ENCODE measurements at places on chromosomes 5 and 9.

DNA sequence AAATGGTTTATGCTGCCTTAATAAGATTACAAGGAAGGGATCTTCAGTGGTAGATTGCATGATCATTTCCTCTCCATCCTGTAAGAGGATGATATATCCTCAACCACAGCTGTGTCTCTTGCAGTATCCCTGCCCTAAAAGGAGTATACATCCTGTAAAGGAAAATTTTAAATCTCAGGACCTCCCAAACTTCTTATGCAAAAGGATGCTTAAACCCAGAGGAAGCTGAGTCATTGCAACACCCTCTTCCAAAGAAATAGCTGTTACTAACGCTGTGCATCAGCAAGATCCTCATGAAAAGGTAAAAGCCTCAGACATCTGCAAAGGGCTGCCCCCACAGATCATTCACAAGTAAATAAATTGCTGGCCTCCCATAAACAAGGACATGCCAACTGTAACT is 599.0 kb downstream of the PRELID2 start:
- DNase-seq, result no peak

GRCh38 chr5:16865151-16865550 is 70.9 kb downstream of the MYO10 start:
- DNase-seq, result no peak

GRCh38 chr9:130886981-130887380 is 9.6 kb downstream of the QRFP start:
- no peak for DNase-seq

GRCh38 chr9:127962278-127962677 is 18.5 kb downstream of the EEIG1 start:
- DNase-seq, result no peak

GRCh38 chr9:120792898-120793765 is at the start of gene FBXW2:
Gene FBXW2 (minus strand): TSS chr9:120793416. CDS start chr9:120788258, 5,158 bp downstream.
- DNase-seq, result peak; percentile 69

DNA sequence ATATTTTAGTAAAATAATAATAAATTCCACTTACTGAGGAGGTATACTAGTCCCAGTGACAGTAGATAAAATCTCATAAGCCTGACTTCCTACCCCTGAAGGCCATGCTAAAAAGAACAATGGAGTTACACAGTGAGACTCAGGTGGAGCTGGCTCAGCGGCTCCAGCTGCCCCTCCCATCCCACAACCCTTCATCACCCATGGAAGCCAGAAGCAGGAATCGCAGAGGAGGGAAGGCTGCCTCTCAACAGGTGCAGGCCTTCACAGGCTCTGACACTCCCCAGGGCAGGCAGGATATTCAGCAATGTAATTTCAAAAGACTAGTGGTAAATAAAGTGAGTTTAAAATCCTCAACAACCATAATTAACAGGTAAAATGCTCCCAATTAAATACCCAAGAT is 67.5 kb downstream of the FANCC start:
- no peak for DNase-seq

DNA sequence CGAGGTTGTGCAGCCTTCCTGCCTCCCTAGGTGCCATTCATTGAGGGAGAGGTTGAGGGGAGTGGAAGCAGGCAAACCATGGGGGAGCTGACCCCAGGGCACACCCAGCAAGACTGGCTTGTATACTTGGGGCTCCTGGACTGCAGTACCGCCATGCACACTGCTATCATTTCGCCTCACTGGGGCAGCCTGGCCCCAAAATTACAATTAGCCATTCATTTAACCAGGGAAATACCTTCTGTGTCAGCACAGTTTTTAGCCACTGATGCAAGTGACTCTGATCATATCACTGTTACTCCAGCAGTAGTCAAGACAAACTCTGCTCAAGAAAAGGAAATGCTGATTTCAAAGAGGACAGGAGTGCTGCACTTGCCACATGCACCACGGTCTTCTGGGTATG is 109.7 kb downstream of the TRIO start:
- no peak for DNase-seq

Measured in stimulated activated CD8-positive, alpha-beta memory T cell treated with anti-CD3 and anti-CD28 coated beads, Interleukin-12 subunit alpha, Interleukin-12 subunit beta, amount 100 ng/mL, for 1 hour (primary cell).